ENCODE measurements at places on chromosomes 5 and 9.

DNA sequence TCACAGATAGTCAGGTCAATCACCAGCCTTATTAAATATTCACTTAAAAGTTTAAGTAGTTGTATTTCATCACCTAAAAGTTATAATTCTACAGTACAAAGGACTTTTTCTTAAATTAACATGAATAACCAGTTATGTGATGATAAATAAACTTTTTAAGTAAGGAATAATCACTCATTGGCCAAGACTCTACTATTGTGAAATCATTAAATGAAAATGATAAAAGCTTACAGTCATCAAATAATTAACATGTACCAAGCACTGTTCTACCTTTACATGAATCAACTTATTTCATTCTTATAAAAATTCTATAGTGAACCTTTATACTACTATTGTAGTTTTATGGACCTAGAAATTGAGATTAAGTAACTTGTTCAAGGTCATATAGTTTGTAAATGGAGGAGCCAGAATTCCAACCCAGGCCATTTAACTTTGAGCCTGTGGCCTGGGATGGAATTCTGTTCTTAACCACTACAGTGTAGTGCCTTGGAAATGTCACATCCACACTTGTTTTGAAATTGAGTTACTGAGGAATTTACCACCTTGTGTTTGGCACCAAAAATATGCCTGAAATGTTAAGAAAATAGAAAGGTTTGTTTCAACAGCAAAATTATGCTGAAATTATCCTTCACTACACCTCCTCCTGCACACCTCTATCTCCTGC lies 32.8 kb upstream of the MSANTD3 start:
- no peak for DNase-seq

GRCh38 chr9:127509261-127509954 lies 58.1 kb downstream of the LRSAM1 start:
- DNase-seq, result no peak

DNA sequence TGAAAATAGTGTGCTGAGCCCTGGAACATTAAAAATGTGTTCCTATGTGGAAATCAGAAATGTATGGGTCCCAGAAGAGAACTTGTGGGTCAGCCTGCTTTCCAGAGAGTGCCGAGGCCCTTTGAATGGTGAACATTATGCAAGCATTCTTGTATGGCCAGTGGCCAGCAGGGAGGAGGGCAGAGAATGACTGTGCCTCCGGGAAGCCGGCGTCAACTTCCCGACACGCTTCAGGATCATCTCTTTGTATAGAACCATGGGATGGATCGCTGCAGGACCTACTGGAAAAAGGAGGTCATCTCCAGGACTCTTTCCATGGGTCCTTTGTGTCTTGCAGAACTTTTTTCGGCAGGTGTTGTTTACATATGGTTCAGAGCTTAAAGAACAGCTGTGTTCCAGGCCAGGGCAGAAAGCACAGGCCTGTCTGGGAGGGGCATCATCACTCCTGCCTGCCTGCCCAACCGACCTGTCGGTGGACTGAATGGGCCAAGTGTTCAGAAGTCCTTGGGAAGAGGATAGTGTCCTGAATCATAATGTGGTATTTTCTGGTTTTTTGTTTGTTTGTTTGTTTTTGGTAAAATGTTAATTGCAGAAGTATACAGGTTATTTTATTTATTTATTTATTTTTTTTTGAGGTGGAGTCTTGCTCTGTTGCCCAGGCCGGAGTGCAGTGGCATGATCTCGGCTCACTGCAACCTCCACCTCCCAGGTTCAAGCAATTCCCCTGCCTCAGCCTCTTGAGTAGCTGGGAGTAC lies 9.0 kb downstream of the PRRC2B start:
- no peak for DNase-seq

DNA sequence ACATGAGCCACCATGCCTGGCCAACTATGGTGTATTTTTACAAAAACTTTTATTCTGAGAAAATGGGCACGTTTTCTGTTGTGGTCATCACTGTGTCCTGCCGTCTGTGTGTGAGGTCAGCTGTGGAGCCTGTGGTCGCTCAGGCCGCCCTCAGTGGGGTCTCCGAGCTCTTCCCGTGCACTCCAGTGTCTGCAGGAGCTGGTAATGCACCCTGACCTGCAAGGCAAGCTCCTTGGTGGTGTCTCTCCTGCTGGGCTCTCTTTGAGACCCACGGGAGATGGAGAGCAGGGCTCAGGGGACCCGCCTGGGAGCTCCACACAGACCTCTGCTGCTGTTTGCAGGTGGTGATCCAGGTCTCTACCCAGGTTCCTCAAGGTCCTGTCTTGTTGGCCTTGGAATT lies 9.6 kb upstream of the AHRR start:
- DNase-seq, result no peak

DNA sequence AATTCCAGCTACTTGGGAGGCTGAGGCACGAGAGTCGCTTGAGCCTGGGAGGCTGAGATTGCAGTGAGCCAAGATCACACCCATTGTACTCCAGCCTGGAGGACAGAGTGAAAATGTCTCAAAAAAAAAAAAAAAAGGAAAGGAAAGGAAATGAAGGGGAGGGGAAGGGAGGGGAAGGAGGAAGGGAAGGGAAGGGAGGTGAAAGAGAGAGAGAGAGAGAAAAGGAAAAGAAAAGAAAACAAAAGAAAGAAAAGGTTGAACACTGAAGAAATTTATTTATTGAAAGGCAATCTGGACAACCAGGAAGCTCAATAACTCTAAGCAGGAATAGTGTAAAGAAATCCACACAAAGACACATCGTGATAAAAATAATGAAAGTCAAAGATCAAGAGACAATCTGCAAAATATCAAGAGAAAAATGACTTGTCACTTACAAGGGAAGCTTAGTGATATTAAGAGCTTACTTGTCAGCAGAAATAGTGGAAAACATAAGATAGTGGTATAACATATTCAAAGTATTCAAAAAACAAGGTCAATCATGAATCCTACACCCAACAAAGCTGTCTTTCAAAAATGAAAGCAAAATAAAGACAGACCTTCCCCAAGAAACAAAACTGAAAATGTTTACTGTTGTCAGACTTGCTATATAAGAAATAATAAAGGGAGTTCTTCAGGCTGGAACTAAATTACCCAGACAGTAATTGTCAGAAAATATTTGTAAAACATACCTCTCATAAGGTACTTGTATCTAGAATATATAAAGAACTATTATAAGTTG lies 10.9 kb upstream of the RIMOC1 start:
- DNase-seq, result no peak

Measured in SK-N-DZ (cell line).